CD4-positive, alpha-beta T cell treated with Interleukin-10 for 1 hour (primary cell): ENCODE measurements at places on chromosomes 3 and 15.
A peak's percentile ranks its signal among the peaks of the same experiment; 100 is the strongest.

GRCh38 chr15:31403096-31403495, 76.5 kb downstream of the KLF13 start:
- no peak for DNase-seq

DNA sequence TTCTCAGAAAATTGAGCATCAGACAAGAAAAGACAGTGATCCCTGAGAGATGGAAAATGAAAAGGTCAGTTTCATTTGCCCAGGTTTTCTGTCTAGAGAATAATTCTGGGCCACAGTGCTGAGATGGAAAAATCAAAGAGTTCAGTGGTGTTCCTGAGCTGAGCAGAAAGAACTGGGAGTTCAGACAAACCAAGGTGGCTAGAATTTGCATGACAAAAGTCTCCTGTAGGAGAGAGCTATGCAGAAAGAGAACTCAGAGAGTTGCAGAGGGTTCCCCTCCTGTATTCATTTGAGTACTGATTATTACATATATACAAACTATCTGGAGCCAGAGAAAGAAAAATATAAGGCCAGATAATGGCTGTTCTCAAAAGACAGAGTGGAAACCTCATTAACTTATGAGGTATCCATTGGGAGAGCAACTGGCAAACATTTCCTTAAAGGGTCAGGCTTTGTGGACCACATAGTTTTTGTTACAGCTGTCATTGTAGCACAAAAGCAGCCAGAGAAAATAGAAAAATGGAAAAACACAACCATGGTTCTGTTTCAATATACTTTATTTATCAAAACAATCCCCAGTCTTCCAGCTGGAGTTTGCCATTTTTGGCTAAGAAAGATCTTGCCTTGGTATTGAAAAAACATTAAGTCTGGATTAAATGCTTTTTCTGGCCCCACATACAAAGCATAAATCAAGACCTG, 1004.1 kb downstream of the TBL1XR1 start:
- DNase-seq = no peak

DNA sequence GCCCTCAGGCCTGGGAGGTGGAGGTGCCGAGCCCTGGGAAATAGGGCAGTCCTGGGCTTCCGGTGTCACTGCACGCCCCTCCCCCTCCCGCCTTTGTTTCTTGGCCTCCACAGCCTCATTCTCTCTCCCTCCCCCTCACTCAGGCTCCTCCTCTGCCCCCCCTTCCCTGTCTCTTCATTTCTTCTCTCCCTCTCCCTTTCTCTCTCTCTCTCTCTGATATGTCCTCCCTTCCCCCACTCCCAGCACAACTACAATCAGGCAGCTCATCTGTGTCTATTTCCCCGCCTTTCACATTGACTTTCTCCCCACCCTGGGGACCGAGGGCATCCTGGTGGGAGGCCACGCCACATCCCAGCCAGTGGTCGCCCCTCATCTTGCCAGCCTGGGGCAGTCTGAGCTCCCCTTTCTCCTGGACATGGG, 40.2 kb downstream of the IDH2 start:
- peak; percentile 53 for DNase-seq

DNA sequence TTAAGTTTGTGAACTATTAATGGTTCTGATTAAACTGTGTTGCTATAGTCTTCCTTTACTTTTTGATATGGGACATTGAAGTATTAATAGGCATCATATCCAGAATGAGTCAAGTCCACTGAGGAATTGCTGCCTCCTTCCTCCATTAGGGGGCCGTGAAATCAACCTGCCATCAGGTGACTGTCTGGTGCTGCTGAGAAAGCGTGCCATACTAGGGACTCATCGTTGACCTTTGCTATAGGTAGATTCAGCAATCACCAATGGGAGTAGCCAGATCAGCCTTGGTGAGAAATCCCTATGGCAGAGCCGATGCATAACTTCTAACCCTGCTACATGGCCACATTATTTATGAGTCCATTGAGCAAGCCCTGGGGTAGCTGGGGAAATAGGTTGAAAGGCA, 30.1 kb upstream of the SLC28A2 start:
- DNase-seq = no peak

GRCh38 chr15:64354688-64355344, 1.2 kb downstream of the CSNK1G1 start:
- DNase-seq = no peak

- no peak for DNase-seq
These were observed 586 bp upstream of the LSMEM2 start for GRCh38 chr3:50278123-50278879.

- no peak for DNase-seq
These were observed 5.0 kb downstream of the ZNF385D start for GRCh38 chr3:21745966-21746365.

DNA sequence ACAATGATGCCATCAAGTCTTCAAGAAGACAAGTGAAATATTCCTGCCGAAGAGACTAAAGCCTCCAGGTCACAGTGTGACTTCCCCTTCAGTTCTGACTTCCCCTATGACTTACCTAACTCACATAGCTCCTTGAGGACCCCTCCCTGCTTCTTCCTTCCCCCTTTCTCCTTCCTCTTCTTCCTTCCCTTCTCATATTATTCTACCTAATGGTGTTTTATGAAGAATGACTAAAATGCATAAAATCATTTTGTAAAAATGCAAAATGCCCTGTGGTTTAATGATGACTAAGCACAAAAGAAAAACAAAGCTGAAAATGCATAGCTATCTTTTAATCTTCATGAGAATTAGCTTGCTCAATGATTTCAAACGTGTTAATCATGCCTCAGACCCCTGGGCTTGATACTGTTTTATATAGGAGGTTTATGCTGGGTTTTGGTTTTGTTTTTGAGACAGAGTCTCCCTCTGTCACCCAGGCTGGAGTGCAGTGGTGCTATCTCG, 26.1 kb upstream of the TM4SF4 start:
- DNase-seq = peak; percentile 5

DNA sequence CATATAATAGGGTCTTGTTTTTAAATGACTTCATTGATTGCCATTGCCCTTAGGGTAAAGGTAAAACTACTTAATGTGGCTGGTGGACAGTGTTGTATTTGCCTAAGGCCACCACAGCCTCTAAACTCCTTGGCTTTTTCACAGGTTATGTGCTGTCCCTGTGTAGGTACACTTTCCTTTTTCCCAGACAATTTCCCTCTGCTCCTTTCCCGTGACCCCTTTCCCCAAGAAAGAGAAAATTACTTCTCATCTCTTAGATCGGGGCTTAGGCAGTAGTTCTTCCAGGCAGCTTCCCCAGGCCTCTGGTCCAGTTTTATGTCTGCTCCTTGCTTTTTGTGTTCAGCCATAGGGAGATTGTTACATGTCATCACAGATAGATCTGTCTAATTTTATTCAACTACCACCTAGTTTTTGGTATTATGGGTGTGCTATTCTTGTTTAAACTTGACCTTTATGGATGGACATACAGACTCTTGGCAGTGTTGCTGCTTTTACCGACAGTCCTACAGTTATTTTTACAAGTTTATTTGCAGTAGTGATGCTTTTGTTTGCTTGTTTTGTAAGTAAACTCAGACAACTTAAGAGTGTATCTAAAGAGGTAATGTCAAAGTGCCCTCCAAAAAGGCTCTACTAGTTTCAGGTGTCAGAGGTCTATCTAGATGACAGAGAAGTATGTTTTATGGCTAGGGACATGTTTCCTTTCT, 20.5 kb upstream of the SCAANT1 start:
- DNase-seq = no peak

DNA sequence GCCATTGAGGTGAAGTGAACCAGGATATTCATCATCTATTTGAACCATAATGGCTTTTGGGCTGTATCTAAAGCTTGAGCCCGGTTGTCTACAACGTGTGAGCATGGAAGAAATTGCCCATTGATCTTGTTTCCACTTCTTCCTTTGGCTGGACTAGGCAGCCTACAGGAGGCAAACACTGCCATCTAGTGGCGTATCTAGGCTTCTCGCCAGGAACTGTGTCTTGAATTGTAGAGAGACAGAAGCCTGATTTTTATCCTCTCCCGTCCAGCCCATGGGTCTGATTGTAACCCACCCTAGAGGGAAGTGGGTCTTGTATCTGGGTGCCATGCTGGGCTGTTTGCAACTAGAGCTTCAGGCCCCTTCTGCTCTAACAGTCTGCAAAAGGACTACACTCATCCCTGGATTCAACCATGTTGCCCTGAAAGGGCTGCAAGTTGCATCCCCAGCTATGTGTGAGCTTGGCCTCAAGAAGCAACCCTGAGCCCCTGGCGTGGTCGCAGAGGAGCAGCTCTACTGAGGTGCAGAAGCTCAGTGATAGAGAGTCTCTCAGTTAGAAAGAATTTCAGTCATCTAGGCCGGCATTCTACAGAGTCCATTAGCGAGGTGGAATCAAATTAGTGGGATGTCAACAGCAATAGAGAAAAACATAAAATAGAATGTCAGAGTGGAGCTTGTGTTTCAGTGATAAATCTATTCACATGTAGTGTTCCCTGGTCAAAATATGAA, 170.2 kb upstream of the UMPS start:
- peak; percentile 60 for DNase-seq

DNA sequence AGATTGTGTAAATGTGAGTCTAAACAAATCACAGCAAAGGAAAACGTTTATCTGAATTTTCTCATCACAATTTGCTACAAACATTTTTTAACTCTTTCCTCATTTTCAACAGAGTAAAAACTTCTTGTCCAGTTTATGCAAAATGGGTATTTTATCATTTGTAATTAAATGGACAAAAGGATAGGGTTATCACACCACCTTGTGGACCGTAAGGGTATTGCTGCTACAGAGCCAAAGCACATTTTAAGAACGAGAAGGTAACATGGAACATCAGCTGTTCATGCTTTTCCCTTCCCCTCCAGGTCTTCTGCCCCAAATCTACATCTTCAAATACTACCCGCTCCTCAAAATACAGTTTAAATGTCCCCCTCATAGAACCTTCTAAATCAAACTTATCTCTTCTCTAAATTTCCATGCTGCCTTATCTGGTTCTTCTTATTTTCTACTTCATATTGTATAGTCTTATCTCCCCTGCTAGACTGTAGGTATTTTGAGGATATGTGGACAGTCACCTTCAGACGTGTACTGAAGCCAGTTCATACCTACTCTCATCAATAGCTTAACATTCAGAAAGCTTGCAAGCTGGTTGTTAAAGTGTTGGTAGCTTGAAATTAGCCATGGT, 12.8 kb upstream of the SETMAR start:
- peak; percentile 54 for DNase-seq

DNA sequence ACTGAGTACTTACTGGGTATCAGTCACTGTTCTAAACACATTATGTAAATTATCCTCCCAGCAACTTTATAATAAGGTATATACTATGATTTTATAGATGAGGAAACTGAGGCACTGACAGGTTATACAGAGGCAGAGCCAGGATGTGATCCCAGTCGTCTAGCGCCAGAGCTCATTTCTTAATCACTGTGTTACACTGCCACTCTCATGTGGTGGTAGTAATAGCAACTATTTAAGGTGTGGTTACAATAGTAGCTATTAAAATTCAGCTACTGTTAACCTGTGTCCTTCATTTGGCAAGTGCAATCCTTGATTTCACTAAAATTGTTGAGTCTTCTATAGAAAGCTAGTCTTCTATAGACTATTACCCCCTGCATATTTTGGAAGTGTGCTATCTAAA, 43.1 kb upstream of the TRPC1 start:
- DNase-seq = no peak

- peak; percentile 67 for DNase-seq
These were observed 33.9 kb downstream of the MYO5C start for GRCh38 chr15:52261498-52262242.

GRCh38 chr3:100149130-100149529, 34.8 kb upstream of the FILIP1L start:
- no peak for DNase-seq

- DNase-seq = no peak
These were observed 24.6 kb downstream of the ITPR1 start for GRCh38 chr3:4517643-4518311.

DNA sequence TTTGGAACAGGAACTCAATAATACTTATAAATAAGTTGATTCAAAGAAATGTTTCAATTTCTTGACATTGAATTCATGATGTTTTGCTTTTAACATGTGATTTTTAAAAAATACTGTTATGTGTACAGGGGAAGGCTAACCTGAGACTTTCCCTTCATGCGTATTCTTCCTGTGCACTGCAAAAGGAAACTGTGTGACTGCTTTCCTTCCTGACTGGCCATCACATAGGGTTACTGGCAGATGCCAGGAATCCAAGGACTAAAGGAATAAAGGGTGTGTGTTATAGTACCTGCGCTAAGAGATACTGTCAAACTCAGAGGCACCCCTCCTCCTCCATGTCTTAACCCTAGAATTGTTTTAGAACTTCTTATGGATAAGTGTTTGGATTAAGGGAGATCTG, 236.0 kb downstream of the UBE2E2 start:
- DNase-seq = no peak

DNA sequence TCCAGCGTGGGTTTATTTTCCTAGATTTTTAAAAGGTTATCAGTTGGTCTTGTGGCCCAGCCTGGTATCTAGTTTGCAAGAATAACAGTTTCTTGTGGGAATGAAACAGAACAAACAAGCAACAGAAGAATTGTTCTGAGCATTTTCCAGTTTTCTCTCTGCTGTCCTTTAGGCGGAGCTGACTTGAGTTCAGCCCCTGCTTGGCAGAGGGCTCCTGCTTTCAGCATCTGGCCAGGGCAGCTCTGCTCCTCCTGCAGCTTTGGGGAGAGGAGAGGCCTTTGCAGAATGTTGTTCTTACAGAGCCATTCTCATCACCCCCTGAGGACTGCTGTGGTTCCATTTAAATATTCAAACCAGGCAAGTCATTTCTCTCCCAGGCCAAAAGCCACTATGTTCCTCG, 117.7 kb downstream of the ALDH1A2 start:
- no peak for DNase-seq

GRCh38 chr3:149001727-149002126, 10.4 kb downstream of the GYG1 start:
- no peak for DNase-seq

GRCh38 chr3:128483657-128484403, 9.2 kb downstream of the GATA2 start:
- DNase-seq = no peak

GRCh38 chr3:114510201-114510600, 216.4 kb downstream of the TIGIT start:
- DNase-seq = no peak

DNA sequence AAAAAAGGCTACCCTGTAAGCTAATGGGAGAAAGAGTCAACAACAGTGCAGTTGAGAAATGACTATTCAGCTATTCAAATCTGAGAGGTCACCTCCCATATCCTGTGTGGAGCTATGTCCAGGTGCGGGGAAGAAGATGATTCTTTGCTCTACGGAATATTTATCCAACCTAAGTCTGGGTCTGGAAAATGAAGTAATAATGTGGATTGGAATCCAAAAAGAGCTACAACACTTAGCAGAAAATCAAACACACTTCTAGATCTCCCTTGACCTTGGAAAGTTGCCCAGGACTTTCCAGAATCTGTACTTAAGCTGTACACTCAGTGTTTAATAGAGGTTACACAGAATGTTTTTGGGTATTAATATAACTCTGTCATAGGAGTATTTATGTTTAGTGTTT, 251.9 kb downstream of the NAALADL2 start:
- DNase-seq = no peak

DNA sequence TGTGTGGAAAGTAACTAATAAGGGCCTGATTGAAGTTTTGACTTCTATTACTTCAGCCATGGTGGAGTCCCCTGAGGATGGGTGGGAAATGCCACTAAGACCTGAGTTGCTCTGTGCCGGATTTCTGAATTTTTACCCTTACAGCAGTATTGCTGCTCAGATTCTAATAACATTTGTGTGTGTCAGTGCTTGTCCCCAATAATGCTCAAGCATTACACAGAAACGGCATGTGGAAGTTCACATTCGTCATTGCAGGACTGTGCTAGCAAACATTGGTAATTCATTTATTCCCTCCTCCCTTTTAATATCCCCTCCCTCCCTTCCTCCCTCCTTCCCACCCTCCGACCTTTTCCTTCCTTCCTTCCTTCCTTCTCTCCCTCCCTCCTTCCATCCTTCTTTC, 484.5 kb upstream of the ONECUT1 start:
- no peak for DNase-seq

- DNase-seq = no peak
These were observed 33.1 kb downstream of the PRR20G start for GRCh38 chr3:127254730-127255129.
